Central memory CD8-positive, alpha-beta T cell (primary cell): ENCODE measurements at places on chromosomes 11 and 22.

DNA sequence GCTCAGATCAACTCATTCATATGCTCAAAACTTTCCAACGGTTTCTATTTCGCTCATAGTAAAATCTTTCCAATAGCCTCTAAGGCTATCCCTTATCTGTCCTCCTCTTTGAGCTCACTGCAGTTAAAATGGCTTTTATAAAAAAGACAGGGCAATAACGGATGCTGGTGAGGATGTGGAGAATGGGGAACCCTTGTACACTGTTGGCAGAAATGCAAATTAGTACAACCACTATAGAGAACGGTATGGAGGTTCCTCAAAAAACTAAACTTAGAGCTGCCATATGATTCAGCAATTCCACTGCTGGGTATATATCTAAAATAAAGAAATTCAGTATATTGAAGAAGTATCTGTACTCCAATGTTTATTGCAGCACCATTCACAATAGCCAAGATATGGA is 345.6 kb downstream of the DLG2 start:
- no peak for DNase-seq

DNA sequence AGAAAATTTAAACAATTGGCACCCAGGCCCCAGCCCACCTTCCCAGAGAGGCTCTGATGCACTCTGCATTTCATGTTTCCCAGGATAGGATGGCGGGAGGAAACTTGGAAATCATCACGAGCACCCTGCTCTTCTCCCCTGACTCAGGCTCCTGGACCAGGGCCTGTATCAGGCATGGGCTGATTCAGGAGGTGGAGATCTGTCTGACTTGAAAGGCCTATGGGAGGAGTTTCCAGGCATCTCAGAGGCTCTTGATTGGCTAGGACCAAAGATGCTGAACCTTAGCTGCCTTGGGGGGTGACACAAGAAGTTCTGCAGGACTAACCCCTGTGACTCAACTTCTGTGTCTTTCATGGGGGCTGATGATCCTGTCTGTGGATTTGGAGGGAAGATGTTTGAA is 106.2 kb downstream of the PKNOX2 start:
- no peak for DNase-seq

DNA sequence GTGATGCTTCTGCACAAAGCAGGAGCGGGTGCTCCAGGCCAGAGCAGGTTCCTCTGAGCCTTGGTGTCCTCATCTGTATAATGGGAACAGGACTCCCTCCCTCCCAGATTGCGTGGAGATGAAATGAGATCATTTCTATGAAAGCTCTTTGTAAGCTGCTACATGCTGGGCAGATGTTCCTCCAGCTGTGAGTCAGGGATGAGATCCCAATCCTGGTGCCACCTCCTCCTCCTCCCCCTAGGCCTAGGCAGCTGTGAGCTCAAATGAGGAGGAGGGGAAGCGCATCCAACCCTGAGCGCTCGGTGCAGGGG is 7.0 kb upstream of the CABP2 start:
- no peak for DNase-seq

- DNase-seq: no peak
These were observed 67.0 kb upstream of the TBCEL start for GRCh38 chr11:120956710-120957495.

DNA sequence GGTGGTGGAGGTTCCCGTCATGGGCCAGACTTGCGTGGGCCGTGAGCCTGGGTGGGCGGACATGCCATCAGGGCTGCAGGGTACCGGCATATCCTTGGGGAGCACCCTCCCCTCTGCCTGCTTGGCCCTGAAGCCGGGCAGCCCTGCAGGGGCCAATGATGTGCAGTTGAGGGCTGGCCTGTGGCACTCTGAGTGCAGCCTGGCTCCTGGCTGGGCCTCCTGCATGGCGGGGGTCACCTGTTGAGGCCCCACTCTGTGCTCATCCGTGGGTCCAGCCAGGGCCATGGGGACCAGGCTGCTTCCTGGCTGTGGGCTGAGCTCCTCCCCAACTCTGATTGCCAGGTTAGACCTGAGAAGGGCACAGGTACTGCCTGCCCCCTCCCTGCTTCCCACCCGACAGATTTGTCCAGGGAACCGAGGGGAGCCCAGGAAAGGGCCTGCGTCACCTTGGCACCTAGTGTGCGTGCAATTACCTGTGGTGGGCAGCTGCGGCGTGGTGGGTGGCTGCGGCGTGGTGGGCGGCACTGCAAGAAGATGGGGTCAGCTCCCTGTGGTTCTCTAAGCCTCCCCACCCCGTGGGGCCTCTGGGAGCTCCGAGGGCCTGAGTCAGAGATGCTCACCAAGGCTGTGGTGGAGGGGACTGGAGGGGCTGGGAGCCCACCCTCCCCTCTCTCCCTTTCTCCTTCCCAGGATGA is 16.2 kb downstream of the MUC6 start:
- DNase-seq: no peak

DNA sequence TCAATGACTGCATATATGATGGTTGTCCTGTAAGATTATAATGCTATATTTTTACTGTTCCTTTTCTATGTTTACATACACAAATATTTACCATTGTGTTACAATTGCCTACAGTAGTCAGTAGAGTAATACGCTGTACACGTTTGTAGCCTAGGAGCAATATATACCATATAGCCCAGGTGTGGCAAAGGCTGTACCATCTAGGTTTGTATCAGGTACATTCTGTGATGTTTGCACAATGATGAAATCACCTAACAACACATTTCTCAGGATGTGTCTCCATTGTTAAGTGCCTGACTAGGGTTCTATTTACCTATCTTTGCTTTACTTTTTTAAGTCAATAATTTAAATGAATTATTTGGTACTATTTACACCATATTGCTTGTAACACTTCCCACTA is 21.9 kb downstream of the PRR5L start:
- DNase-seq: no peak

DNA sequence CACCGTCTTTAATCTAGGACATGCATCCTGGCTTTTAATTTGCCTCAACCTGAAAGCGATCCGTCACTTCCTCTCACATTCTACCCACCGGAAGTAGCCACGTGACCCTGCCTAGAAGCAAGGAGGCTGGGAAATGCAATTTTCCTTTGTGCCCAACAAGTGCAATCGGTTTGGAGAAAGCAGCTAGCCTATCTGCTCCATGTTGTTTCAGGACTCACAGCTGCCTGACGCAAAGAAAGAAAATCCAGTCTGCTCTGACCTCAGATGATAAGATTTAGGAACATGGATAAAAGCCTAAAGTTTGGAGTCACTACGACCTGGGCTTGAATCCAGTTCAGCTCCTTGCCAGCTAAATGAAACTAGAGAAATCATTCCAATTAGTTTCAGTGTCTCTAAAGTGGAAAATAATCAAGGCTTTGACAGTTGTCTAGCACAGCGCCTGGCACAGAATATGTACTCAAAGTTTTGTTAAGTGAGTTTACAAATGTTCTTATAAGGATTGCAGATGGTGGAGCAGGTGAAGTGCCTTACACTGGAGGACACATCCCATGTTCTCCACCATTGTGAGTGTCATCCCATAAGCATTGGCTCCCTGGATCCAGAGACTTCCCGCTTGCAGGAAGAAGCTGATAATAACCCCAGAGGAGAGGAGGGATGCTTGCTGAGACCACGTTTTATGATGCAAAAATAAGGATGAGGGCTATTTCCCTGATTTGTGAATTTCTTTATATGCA is 553.7 kb downstream of the MN1 start:
- DNase-seq: no peak

DNA sequence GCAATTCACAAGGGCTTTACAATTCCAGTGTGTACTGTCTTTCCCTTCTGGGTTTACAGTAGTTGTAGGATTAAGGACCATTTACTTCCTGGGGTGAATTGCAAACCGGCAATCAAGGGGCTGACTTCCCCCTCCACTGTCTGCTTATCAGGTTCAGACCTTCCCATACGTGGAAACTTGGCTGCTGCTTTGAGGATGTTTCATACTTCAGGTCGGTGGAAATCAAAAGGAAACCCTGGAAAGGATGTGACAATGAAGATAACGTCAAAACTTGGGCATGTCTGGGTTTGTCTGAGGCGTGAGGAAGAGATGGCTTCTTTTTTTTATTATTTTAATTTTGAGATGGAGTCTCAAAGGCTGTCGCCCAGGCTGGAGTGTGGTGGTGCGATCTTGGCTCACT is 2.1 kb upstream of the RTCB start:
- no peak for DNase-seq

DNA sequence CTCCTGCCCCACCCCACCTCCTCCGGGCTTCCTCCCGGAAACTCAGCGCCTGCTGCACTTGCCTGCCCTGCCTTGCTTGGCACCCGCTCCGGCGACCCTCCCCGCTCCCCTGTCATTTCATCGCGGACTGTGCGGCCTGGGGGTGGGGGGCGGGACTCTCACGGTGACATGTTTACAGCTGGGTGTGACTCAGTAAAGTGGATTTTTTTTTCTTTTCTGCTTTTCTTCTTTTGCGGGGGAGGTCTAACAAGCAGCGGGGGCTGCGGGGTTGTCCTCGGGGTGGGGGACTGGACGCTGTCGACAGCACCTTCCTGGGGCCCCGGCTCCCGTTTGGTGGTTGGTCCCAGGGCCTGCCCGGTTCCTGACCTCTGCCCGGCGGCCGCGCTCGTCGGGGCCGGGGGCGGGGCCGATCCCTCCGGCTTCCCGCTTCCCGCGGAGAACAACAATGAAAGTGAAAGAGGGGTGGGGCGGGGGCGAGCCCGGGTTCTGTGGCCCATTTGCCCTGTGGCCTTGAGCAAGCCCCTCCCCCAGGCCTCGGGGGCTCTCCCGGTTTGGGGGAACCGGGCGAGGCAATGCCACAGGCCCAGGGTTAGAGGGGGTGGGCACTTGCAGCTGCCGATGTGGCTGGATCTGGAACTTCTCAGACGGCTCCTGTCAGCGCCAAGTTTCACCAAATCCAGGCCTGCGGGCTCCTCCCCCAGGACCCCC is 975 bp upstream of the MDK start:
- no peak for DNase-seq

DNA sequence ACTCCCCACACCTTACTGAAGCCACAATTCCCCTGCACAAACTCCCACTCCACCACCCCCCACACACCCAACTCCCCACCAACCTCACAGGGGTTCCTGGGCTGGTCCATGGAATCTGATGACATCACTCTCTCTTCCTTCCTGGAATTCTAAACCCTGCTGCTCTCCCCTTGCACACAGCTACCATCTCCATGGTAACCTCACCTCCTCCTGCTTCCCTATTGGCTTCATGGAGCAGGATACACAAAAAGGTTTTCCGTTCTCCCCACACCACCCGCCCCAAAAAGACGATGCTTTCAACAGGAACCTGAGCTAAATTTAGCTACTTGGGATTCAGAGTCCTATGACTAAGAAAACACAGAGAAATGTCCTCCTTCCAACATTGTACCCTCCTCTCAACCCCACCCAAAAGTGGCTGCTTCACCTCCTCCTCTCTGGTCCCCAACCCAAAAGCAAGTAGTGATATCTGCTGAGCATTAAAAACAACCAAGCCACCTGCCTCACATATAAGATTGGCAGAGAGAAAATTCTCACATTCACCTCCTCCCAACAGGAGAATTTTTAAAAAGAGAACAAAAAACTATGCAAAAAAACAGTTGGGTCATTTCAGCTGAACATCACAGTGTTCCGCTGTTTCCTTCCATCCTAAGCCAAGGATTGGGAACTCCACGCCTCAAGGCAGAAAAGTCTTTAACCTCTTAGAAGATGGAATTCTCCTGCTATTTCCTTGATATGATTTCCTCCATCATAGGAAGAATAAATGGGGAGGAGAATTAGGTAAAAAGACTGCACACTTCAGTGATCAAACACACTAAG is 66.9 kb downstream of the RBFOX2 start:
- no peak for DNase-seq

DNA sequence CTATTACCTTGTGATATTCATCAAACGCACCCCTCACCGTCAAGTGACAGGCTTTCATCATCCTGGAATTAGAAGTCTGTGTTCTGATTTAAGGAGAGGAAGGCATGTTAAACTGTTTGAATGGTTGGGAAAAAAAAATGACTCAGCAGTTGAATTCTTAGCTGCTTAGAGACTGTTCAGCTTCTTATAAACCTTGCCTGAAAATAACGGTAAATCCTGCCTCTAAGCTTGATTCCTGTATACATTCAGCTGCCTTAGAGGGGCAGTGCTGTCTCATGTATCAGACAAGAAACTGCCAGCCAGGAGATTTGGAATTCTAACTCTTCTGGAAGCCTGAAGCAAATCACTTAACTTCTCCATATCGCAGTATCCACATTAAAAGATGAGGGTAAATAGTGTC is 437.4 kb downstream of the JRKL start:
- DNase-seq: no peak

DNA sequence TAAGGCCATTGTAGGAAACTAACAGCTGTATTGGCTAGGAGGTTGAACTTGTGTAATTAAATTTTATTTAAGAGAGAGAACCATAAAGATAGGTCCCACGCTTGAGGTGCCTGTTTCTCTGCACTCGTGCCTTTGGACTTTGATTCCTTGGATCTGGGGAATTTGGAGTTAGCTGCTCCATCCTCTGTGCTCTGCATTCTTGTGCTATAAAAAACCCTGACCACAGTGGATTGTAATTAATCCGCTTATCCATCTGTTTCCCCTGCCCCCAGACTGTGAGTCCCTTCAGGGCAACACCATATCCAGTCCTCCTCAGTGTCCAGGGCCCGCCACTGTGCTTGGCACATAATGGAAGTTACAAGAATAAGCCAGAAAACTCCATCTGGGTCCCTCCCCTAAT is 169.8 kb downstream of the SPON1 start:
- no peak for DNase-seq

DNA sequence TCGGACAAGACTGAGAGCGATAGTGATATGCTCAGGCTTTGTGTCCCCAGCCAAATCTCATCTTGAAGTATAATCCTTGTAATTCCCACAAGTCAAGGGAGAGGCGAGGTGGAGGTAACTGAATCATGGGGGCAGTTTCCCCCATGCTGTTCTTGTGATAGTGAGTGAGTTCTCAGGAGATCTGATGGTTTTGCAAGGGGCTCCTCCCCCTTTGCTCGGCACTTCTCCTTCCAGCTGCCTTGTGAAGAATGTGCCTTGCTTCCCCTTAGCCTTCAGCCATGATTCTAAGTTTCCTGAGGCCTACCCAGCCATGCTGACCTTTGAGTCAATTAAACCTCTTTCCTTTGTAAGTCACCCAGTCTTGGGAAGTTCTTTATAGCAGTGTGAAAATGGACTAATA is 7.5 kb upstream of the FOLR2 start:
- no peak for DNase-seq

GRCh38 chr11:19953909-19954308 is 206.4 kb downstream of the DBX1 start:
- no peak for DNase-seq

DNA sequence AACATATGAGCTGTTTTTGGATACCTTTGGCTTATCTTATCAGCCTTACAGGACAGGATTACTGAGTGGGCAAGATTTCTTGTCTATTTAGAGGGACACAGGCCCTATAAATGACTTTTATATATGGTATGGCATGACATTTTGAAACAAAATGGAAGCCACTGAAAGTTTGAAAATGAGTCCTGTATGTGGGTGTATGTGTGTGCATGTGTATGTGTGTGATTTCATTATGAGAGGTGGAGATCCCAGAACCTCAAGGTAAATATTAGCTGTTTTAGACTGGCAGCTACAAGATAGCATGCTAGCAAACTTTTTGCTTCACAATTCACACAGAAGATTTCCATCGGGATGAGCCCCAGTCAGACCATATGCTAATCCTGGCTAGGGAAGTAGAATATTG is 970.5 kb upstream of the CCDC90B start:
- no peak for DNase-seq
